ENCODE measurements at places on chromosomes 3 and 15. TPM values are rescaled to one million over a fixed set of nuclear protein-coding genes. Genes with fewer than 3 reads are reported as not detected.

DNA sequence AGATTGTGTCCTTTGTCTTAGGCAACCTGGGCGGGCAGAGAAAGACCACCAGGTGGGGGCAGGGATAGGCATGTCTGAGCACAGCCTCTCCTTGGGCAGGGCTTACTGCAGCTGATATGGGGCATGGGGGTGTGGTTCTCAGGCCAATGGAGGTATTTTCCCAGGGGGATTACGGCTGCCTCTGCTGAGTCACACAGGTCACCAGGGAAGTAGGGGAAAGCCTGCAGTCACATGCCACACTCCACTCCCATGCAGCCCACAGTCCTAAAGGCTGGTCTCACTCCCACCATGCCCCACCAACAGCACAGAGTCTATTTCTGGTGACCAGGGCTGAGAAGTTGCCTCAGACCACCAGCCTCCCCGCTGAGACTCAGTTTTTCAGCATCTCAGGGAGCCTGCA lies 466.4 kb downstream of the DIPK2A start:
- no peak for DNase-seq

GRCh38 chr3:44995142-44995770 lies 19.2 kb downstream of the EXOSC7 start:
- DNase-seq, result no peak

- no peak for DNase-seq
Measured at GRCh38 chr15:48367483-48367882, 36.3 kb downstream of the DUT start.

DNA sequence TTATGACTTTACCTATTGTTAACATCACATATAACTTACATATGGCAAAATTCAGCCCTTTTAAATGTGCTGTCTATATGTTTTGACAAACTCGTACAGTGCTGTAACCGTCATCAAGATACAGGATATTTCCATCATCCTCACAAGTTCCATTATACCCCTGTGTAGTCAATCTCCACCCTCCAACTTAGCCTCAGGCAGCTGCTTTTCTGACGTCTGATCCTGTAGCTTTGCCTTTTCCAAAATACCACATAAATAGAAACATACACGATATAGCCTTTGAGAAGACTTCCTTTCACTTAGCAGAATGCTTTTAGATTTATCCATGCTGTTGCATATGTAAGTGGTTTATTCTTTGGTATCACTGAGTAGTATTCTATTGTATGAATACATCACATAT lies 47.1 kb downstream of the SLC12A1 start:
- no peak for DNase-seq

DNA sequence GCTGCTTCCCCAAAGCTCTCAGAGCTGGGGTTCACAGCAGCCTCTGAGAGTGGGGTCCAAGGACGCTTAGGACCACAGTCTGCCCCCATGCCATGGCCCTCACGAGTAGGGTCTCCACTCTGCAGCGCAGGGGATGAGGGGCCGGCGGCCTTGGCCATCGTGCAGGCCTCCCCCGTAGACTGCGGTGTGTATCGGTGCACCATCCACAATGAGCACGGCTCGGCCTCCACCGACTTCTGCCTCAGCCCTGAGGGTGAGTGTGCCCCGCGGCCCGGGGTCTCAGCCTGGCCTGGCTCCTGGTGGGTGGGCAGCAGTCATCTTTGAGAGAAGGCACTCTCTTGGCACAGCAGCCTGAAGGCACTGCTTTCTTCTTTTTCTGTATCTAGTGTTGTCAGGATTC lies 24.8 kb upstream of the SLC28A1 start:
- no peak for DNase-seq

GRCh38 chr3:32450426-32450825 lies 52.2 kb downstream of the CMTM6 start:
- no peak for DNase-seq

GRCh38 chr15:67240235-67241131 lies 14.0 kb downstream of the AAGAB start:
- no peak for DNase-seq

DNA sequence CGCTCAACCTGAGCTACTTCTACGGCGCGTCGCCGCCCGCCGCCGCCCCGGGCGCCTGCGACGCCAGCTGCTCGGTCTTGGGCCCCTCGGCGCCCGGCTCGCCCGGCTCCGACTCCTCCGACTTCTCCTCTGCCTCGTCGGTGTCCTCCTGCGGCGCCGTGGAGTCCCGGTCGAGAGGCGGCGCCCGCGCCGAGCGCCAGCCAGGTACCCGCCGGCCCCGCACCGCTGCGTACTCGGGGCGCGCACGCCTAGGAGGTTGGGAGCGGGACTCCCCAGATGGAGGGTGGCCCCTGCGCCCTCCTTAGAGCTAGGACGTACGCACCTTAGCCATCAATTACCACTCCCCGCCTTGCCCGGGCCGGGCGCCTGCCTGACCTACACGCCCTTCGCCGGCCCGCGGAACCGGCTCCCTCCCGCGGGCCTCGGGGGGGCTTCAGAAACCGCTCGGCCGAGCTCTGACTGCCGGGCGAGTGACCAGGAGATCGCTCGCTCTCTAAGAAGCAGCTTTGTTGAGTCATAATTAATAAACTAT lies 466 bp downstream of the NFKBIZ start:
- peak; percentile 76 for DNase-seq

DNA sequence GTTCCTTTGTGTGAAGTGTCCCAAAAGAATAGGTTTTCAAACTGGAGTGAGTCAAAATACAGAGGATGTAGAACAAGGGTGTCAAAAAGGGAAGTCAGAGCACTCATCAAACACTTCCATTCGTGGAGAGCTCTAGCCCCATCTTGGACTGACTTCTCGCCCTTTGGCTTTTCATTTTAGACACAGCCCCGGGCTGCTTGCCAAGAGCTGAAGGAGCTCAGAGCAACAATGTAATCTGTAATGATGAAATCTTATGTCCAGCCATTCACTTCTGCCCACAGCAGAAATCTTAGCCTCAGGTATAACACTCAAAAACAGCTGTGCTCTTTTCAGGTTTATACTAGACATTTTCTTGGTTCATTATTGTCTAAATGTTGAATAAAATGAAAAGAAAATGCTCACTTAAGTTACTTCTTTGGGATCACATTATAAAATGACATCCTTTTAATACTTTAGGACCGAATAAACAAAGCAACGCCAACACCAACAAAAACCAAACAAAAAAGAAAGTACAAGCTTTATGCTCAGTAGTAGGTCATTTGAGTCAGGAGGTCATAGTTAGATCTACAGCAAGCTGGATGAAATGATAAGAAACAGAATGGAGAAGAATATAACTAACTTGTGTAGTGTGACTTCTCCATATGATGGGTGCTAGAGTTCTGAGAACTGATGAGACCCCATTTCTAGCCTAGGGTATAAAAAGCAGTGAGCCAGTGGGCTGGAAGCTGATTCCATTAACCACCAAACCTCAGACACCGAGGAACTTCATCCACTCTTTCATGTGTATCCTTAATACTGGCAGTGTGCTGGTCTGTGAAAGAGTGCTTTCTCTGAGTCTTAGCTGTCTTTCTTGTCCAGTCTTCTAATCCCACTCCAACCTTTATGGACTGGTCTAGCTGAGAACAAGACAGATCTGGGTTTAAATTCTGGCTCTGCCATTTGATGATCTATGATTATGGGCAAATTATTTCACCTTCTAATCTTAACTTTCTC lies 131.8 kb upstream of the SLC7A14 start:
- peak; percentile 41 for DNase-seq

DNA sequence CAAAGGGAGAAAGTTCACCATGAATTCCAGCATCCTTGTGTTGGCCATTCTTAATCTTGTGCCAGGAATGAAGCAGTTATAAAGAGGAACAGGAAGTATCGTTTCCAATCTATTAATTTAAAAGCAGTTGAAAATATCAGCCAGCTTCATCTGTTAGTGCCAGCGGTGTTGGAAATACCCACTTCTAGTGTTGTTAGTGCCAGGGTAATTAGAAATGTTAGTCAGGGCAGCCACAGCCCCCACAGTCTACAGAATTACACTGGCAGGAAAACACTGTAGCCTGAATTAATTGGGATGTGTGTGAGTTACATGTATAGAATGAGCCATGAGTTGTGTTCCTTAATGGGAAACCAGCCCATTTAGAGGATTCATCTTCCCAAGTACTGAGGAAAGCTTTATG lies 127.8 kb downstream of the GHSR start:
- no peak for DNase-seq

- peak; percentile 27 for DNase-seq
Measured at GRCh38 chr3:99945328-99945995, 127.8 kb downstream of the CMSS1 start.

DNA sequence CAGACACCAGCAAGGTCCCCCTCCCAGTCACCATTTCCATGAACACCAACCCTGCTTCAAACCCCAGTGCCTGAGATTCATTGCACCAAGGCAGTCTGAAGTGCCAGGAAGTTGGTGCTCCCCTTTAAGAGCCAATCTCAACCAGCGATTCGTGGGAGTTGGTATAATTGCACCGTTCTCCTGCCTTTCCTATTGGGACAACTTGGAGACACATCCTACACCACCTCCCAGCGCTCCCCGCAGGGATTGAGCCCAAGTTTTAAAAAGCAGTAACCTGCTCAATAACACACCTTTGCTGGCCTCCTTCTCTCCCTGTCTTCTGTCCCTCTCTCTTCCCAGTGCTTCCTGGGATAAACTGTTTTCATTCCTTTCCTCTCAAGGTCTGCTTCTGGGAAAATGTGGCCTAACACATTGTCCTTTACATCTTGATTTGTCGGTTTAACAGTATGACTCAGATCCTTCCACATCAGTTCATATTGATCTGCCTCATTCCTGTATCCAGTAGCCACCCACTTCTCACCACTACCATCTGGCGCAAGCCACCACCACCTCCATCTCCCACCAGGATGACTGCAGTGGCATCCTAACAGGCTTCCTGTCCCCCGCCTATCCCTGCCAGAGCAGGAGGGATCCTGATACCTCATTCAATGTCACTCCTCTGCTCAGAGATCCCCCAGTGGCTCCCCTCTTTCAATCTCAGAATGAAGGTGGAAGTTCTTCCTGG lies 37.8 kb upstream of the HRH1 start:
- no peak for DNase-seq

DNA sequence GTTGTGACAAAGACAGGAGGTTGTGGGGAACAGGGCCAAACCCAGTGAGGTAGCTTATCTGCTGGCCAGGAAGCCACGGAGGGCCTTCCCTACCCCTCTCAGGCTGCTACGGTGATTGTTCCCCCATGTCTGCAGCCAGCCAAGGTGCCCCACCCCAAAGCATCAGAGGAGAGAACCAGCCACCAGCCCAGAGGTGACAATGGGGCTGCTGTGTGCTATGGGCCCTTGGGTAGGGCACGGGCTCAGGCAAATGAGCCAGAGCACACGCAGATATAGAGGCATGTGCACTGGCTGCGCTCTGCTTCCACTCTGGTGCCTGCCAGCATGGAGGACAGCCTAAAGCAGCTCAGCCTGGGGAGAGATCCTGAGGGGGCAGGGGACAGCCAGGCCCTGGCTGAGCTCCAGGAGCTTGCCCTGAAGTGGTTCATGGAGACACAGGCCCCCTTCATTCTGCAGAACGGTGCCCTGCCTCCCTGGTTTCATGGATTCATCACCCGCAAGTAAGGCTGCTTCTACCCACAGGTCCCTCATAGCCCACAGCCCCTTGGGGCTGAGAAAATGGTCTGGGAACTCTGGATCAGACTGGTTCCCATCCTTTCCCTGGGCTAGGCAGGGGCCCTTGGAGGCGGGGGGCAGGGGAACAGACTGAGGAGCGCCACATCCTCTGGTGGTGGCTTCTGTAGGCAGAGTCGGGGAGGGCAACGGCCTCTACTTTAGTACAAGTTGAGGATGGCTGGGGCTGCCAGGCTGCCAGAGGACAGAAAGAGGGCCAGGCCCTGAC lies at the start of gene SH2D7:
Gene SH2D7 (plus strand): TSS at position 301 of the 781 bp plus-strand sequence. CDS start 24 bp downstream, at position 325.
- peak; percentile 59 for DNase-seq

- no peak for DNase-seq
Measured at GRCh38 chr15:72288796-72289596, 16.6 kb upstream of the PARP6 start.

DNA sequence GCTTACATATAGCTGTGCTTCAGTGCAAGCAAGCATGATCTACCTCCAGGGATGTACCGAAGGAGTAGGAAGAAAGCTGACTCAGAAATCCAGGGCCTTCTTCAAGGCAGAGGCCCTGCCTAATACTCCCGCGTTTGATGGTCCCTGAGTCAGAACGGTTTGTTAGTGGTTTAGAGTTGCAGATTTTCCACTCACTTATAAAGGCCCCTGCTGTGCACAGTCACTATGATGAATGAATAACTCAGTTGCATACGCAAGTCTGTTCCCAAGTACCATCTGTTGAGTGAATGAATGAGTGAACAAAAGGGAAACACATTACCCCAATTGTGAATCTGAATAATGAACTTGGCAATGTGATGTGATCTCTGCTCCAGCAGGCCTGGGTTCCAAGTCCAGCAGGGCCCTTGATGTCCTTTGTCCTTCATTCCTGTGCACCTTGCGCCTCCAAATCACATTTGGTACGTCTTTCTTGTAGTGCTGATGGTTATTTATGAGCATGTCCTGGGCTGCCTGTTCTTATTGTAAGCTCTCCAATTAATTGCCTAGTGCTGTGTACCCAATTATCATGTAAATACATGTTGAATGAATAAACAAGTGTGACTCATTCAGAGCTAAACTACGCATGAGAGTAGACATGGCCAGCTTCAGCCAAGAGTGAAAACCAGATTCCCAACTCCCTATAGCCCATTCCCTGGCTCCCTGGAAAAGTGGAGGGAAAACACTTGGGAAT lies 85.3 kb upstream of the LIMD1 start:
- no peak for DNase-seq

ZNF660 gene
- 0.92 TPM for total RNA-seq

MAGEL2 gene
- total RNA-seq, result 0.05 TPM

COL6A5 gene
- not detected for total RNA-seq

RAB6B gene
- 51.6 TPM for total RNA-seq

ECE2 gene
- total RNA-seq, result not detected

PP2D1 gene
- total RNA-seq, result not detected

EPHB1 gene
- total RNA-seq, result 1.8 TPM

FRMD4B gene
- 14.0 TPM for total RNA-seq

GABRA5 gene
- not detected for total RNA-seq

All from left ventricle myocardium superior (tissue), 1 donor.